ENCODE measurements at places on chromosomes 13 and 19.

DNA sequence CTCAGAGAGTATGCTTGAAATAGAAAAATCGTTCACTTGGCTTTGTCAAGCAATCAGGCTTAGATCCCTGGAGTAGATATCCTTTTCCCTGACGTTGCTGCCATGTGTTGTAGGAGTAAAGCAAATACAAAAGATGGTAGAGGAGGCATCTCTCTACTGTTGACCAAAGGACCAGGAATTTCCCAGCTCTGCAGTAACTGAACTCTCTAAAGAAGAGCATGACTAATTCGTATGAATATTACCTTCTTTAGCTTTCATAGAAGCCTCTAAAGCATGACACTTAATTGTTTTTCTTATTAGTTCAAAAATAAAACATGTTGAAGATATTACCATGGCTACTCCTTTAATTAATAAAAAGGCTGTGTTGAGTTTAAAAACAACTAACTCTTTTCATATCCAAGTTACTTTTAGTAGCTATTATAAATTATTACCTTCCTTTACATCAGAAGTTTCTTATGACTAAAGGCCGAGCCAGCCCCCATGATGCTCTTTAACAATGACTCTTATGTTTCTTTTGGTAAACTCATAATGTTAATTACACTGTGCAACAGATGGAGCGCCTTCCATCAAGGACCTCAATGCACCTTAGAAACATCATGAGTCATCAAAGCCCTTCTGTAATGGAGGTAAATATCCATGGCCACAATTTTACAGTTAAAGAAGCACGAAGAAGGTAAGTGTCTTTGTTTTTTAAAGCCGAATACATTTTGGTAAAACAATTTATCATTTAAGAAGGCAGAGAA lies 352.4 kb downstream of the KLF5 start:
- DNase-seq, result peak; percentile 78

DNA sequence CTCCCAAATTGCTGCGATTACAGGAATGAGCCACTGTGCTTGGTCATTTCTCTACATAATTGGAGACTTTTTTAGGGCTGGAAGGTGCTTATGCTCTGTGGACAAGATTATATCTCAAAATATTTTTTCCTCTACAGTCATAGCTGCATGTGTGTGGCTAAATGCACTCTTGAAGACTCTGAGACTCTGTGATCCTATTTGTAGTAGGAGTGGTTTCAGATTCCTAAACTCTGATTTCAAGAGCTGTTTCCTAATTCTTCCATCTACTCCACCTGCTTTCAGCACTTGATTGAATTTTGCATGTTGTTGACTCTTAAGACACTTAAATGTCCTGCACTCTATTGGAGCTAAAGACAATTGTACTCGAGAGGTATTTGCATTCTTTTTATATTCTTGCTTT lies 78.0 kb downstream of the KLF5 start:
- DNase-seq, result no peak

DNA sequence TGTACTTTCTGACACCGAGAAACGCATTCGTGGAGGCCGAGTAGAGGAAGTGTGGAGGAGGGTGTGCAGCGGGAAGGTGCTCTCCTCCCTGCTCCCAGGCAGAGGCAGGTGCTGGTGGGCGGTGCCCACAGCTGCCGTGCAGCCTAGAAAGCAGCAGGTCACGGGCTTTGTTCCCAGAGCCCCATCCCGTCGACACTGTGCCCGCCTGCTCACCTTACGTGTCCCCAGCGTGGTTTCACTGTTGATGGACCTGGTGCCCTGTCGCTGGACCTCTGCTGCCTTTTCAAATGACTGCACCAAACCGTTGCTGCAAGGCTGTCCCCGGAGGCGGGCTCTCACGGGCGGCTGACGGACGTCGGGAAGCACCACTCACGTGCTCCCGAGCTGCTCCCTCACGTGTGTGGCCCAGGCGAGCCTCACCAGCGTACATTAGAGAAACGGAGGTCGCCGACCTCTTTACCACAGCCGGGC lies 20.8 kb downstream of the PLEKHJ1 start:
- DNase-seq, result peak; percentile 88

- no peak for DNase-seq
Observed at GRCh38 chr19:7682175-7682855, 1.7 kb downstream of the TRAPPC5 start.

- DNase-seq, result peak; percentile 100
Observed at GRCh38 chr19:10717356-10718204, at the start of gene DNM2. DNM2 (plus strand) TSS chr19:10718079; CDS start chr19:10718243, 164 bp downstream.
